ENCODE measurements at places on chromosomes 6 and 20.

GRCh38 chr6:88443554-88443953, 277.4 kb upstream of the CNR1 start:
- DNase-seq = no peak

DNA sequence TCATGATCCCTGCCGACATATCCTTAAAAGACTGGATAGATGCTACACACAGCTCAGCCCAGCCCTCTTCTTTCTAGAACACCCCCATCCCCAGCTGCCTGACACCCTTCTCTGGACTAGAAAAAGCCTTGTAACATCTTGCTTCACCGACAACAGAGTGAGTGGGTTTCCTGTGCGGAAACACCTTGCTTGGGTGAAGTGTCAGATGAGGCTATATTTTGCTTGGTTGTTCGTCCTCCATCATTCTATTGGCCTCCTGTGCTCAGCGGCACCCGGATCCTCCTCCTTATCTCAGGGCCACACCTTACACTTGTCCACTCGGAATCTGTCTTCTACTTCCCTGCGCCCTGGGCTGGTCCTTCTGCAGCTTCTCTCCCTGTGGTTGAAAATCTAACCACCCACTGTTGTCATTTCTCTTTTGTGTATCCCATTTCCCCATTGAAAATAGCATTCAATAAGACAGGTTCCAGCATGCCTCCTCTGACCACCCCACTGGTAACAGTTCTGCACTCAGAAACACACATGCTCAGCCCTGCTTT, 101.3 kb upstream of the MLN start:
- no peak for DNase-seq

DNA sequence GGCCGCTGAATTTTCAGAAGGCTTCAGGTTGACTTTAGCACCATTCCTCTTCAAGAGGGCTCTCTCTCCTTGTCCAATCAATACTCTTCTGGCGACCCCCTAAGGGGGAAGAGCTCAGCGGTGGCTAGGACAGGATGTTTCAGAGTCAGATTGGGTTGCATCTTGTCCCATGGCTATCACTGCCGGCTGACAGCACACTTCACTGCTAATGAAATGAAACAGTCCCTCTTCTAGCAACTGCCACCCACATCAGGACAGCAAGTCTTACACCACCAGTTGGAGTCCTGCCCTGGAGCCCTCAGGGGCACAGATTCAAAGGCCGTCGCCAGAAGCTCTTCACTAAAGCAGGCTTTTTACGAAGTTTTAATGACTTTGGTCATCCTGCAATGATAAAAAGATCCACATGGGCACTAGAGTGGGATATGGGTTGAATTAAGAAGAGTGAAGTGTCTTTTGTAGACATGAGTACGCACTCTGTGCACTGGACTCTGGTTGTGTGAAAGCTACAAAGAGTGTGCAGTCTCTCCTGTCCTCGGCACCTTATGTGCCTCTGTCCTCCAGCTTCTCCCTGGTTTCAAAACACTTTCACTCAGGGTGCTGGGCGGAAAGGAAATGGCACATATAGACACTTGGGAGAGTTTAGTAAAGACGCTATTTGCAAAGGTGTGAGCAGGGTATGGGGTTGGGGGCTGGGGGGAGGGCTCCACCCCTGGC, 66.1 kb upstream of the SLC22A16 start:
- no peak for DNase-seq

DNA sequence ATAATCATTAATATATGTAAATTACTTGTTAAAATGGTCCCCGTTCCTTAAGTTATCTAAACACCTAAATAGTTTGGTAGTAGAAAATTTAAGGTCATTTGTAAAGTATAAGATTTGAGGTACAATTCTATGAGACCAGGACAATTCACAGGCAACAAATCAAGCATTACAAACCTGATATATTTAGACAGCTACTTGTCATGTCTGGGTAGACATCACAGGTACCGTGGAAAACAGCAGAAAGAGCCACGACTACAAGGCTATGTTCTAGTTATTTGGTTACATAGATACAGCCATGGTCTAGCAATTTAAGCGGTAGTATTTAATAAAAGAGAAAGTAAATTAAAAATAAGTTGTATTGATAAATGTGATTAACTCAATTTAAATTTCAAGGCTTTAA, 393.1 kb upstream of the ID4 start:
- DNase-seq = no peak

DNA sequence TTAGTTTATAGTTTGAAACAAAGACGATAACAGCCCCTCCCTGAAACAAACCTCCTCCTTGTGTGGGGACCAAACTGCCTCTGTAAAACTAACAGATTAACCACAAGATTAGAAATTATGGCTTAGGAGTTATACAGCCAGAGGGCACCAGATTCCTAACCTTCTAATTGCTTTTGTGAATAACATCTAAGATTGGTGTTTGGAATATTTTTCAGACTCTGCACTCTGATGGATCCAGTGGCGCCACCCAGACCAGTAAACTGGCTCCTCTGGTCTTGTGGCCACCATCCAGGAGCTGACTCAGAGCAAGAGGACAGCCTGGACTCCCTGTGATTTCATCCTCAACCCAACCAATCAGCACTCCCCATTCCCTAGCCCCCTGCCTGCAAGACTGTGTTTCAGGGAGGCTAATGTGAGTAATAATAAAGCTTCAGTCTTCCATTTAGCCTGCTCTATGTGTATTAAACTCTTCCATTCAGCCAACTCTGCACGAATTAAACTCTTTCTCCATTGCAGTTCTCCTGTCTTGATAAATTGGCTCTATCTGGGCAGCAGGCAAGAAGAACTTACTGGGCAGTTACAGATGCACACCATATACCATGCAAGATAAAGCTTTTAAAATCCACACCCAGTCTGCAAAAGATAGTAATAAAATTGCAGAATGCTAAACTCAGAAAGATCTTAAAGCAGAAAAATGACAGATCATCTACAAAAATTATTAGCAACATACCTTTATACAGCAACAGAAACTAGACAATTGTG, 58.5 kb upstream of the SLC22A16 start:
- DNase-seq = peak; percentile 44

- DNase-seq = no peak
These were observed 162.7 kb upstream of the MLN start for GRCh38 chr6:33966536-33966935.

DNA sequence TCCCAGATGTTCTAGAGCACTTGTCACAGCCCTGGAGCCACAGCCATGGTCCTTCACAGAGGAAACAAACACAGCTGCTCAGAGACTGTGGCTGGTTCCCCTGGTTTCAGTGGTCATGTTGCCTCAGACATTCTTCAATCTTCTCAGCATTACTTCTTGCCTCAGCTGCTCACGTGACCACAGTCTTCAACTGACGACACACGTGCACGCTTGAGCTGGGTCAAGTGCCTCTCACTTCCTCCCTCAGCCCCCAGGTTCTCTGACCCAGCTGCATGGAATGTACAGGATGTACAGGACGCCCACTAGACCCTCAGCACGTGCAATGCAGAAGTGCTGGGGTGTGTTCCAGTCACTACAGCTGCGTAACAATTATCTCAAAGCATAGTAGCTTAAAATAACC, 159.8 kb upstream of the GGTLC1 start:
- DNase-seq = no peak

GRCh38 chr20:41249411-41250281, 67.9 kb downstream of the ZHX3 start:
- DNase-seq = peak; percentile 77

- DNase-seq = no peak
These were observed 146.1 kb upstream of the LRFN2 start for GRCh38 chr6:40733290-40733689.

DNA sequence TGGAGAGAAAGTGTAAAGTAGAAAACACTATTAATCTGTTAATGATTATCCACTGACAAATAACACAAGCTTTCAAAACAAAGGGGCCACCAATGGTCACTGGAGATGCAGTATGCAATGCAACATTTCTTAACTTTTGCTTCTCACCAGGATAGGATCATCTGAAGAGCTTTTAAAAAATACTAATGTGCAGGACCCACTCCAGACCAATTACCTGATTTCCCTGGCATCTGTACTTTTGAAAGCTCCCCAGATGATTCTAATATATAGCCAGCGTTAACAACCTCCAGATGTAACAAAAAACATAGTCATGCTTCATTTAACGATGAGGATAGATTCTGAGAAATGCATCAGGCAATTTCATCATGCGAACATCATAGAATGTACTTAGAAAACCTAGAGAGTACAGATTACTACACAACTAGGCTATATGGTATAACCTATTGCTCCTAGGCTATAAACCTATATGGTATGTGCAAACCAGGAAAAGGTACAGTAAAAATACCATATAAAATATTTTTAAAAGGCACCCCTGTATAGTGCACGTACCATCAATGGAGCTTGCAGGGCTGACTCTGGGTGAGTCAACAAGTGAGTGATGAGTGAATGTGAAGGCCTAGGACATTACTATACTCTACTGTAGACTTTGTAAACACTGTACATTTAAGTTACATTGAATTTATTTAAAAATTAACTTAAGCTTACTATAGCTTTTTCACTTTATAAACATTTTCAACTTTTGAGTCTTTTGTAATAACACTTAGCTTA, 69.2 kb downstream of the ATG5 start:
- peak; percentile 39 for DNase-seq

- no peak for DNase-seq
These were observed 662.1 kb downstream of the FRK start for GRCh38 chr6:115398607-115399006.

DNA sequence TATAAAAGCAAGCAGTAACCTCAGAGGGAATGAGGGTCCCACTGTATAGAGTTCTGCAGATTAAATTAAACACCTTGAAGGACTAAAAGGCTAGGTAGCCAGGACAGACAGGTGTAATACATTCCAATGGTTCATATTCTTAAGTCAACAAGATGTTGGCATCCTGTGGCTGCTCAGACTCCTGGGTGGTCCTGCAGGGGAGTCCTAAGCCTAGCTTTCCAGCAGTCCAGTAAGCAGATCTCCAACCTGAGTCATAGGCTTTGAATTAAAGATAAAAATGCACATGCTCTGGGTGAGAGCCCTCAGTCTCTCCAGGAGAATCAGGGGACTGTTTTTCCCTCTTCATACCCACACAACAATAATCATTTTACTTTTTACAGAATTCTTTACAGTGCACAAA, 307.3 kb upstream of the SUPT3H start:
- peak; percentile 21 for DNase-seq

GRCh38 chr6:90365002-90365401, 68.4 kb upstream of the BACH2 start:
- DNase-seq = no peak

GRCh38 chr6:8494730-8495129, 59.4 kb upstream of the SLC35B3 start:
- no peak for DNase-seq

DNA sequence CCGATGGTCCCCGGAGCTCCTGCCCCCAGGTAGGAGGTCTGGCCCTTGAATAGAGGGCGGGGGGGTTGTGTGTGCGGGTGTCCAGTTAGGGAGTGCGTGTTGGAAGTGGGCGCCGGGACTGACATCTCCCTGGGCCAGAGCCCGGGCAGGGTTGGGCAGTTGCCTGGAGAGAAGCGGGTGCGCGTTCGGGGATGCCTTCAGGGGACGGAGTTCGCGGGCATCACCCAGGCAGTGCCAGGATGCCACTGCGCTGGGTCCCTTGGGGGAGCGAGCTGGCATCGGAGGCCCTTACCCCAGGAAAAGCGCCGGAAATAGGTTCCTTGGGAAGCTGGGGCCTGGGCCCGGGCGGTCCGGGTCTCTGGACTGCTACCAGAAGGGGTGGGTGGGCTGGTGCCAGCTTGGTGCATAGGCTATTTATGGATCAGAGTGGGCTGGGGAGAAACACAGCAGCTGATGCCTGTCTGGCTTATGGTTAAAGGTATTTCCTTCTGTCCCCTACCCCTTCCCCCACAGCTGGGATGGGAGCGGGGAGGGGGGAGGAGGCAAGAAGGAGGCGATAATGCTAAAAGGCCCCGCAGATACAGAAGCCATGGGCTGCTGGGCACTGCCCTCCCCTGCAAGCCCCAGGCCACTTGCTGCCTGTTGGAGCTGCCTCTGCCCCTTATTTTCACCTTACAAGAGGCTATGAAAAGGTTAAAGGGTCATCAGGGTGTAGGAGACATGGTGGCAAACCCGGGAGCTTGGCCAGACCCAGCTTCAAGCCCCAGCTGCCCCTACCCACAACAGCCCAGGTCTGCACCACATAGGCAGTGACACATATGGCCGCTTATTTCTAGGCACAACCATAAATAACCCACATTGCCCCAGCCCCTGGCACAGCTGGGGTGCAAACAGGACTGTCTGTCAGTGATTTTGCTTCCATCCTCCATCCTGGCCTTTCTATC, 638 bp downstream of the PACSIN1 start:
- DNase-seq = no peak

DNA sequence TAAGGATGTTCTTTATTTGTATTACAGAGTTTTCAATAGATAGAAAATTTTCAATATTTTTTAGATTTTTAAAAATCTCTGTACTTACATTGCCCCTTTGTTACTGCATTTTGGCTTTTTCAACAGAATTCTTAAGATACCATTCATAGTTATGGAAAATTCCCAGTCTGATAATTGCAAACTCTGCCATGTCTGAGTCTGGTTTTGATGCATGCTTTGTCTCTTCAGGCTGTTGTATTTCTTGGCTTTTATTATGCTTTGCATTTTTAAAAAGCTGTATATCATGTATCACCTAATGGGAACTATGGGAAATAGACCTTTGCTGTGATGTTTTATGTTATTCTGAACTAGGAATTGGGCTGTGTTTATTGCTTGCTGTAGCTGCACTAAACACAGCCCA, 898.9 kb upstream of the ADGRB3 start:
- DNase-seq = no peak

DNA sequence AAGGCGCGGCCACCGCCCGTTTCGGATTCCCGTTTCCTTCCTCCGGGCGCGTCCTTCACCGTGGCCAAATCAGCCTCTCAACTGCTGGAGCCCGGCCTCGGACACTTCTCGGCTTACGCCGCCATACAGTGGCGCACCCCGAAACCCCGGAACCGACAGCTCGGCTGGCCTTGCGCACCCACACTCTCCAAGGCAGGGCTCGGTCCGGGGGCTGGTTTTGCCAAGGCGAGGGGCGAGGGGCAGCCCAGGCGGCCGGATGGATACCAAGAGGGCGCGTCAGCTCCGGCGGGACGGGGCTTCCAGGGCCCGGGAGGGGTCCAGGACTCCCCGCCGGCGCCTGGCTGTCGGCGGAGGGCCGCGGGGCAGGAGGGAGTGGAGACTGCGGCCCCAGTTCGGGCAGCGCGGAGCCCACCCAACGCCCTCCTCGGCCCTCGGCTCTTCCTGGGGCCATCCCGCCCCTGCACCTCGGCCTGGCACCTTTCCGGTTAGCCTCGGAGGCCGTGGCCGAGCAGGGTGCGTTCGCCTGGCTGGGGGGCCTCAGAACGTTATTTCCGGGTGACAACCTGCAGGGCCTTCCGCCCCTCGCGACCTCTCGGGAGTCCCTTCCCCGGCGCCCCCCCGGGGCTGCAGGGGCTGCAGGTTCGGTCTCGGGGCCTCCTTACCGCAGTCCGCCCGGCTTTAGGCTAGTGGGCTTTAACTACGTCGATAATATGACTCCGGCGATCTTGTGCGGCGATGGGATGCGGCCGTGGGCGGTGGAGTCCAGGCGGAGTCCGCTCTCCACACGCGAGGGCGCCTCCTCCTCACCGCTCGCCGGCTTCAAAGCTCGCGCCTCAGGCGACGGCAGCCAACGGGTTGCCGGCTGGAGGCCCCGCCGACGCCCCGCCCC, 697 bp upstream of the CEP43 start:
- no peak for DNase-seq

GRCh38 chr6:168949981-168950857, 303.4 kb downstream of the THBS2 start:
- DNase-seq = no peak

GRCh38 chr6:139154881-139155547, 20.1 kb downstream of the HECA start:
- no peak for DNase-seq
